ENCODE measurements at places on chromosomes 2 and 18.

DNA sequence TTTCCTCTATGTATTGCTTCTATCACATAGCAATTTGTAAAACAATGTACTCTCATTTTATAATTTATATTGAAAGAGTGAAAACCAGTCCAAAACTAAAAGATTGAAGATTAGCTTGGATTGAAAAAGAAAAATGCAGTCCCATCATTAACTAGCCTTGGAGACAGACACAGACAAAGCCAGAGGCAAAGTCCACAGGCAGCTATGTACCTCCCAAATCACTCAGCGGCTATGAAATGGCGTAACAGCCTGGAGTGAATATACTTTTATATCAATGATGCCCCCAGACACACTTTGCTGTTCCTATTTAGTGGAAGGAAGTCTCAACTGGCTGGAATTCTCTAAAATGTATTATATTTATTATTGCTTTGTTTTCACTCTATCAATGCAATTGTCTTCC is 33.6 kb upstream of the DOK6 start:
- no peak for DNase-seq

- DNase-seq: no peak
Measured at GRCh38 chr2:81195017-81195773, 890.6 kb upstream of the LRRTM1 start.

DNA sequence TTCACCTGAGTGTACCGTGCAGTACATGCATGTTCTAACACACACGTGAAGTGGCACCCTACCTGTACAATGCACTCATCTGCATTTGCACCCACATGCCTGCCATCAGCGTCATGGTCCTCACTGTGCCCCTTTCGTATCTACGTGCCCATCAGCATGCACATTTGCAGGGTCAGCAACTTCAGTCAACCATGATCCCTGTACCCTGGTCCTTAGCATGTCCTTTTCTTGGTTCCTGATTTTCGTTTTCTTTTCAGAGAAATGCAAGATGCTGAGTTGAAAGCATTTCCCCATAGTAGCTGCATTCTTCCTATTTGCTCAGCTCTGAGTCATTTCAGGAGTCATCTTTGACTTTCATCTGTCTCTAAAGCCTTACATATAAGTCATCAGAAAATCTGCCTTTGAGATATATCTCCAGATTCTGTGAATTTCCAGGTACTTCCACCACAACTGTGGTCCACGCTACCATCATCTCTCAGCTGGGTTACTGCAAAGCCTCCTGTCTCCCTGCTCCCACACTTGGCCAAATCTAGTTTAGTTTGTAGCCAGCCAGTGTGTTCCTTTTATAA is 14.7 kb upstream of the PUM2 start:
- DNase-seq: no peak

DNA sequence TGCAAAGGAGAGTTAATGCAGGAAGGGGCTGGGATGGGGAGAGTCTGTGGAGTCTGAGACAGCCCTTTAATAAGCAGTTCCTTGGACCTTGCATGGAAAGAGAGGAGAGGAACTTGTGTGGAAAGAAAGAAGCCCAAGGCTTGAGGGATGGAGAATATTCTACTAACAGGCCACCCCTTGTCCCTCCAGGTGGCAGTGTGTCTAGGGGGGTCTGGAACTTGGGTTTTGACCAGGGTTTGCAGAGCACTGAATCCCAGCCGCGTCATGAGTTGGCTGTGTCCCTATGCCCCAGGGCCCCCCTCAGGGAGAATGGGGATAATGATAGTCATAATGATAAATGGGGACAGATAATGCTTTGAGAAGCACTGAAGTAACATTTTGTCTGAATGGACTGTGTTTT is 15.0 kb downstream of the TCF7L1 start:
- DNase-seq: no peak

DNA sequence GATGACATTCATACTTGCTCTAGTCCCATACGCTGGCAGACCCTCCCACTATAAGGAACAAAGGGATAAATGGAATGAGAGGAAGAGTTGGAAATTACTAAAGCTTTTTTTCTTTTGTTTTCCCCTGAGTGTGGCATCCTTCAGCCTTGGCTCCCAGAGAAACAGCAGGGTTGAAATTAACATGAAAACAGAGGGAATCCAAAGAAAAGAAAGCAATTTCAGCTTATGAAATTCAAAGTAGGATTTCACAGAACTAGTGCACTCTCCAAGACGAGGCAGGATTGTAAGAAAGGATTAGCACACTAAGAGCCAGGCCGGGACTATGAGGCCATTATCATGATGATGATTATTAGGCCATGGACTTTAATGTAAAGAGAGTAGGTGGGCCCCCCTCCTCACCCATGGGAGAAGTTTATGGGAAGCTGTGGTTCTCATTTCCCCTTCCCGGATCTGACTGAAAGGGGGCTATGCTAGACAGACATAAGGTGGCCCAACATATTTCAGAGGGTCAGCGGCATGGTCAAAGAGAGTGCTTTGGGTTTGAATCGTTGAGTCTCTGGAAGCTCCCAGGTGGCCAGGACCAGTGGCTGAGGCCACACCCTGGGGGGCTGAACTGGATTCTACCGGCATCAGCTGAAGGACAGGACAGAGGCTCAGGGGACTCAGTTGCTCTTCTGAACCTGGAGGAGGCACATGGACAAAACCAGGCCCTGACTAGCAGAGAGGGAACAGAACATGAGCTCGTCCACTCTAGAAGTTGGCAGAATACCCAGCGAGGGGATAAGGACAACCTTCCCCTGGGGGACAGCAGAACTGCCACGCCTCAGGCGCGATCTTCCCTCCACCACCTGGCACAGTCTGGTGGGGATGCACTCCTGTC is 100.1 kb upstream of the ARL4C start:
- no peak for DNase-seq

All from mucosa of gallbladder (tissue), 1 donor.